ENCODE measurements at places on chromosomes 7 and 10. TPM values are rescaled to one million over a fixed set of nuclear protein-coding genes. Genes with fewer than 3 reads are reported as not detected.

AKR1C8 gene
- total RNA-seq, result 0.16 TPM

GPR141 gene
- total RNA-seq, result 0.88 TPM

GPRIN2 gene
- total RNA-seq, result not detected

TLX1 gene
- total RNA-seq, result not detected

BLNK gene
- total RNA-seq, result not detected

ADAMTS14 gene
- total RNA-seq, result under 0.01 TPM

PRKCQ gene
- total RNA-seq, result 0.16 TPM

DOCK4 gene
- 183 TPM for total RNA-seq

AS3MT gene
- total RNA-seq, result 1.1 TPM

OR2A42 gene
- total RNA-seq, result not detected

PCDH15 gene
- under 0.01 TPM for total RNA-seq

KLF14 gene
- not detected for total RNA-seq
